ENCODE measurements at places on chromosomes 11 and 22.

GRCh38 chr11:120122924-120123683 is 14.8 kb downstream of the TRIM29 start:
- no peak for DNase-seq

DNA sequence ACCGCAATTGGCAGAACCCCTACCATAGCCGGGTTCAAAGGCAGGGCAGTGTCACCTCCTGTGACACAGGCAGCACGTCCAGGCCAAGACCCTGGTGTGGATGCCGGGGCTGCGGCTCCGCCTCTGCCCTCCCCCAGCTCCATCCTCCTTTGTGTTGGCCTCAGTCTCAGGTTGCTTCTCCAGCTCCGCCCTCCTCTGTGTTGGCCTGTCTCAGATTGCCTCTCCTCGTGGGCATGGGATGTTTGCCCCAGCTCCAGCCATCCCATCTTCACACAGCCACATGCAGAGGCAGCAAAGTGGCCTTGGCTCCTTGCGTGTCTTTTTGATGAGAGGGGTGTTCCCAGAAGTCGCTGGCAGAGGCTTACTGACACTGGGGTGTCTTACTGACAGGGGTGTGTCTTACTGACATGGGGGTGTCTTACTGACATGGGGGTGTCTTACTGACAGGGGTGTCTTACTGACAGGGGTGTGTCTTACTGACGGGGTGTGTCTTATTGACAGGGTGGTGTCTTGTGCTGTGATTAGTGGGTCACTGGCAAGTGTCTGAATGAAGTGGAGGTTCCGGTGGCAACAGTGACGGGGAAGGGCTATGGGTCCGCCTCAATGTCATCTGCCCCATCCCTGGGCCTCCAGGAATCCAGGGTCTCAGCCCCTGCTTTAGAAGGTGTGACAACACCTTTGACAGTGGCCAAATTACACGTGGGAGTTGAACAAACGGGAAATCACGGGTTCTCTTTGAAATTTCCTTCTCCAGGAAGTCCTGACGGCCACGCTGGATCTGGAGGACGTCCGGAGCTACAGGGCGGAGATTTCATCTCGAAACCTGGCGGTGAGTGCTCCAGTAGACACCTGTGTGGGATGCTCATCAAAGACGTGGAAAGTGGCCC is 24.9 kb downstream of the NADSYN1 start:
- DNase-seq = no peak

DNA sequence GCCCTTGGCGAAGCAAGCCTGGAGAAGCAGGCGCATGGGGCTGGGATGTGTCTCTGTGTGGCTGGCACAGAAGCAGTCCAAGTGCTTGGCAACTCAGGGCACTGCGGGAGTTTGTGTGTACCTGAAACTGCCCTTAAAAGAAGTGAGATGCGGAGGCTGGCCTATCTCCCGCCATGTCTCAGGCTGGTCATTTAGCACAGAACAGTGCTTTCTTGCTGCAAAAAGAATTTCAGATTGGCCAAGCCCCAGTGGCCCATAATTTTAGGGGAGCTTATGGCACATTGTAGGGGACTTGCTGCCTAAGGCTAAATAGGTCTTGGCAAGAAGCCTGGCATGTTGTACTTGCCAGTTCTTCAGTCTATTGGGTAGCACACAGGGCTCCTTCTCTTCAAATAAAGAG is 16.4 kb downstream of the EHF start:
- no peak for DNase-seq

DNA sequence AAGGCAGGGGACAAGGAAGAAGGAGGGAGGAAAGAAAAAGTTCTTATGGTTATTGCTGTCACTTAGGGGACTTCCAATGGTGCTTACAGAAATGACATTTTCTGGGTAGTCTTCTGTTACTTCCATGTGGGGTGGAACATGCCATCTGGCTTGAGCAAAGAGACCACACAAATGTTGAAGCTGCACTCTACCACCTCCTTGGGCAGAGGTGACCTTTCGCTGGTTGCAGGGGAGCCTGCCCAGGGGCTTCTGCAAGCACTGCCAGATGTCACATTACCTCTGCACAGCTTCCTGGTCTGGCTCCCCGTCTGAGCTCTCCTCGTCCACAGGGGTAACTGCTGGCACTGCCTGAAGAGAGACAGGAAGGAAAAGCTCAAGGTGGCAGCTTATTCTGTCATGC is 32.6 kb upstream of the APOA1 start:
- DNase-seq = no peak

- no peak for DNase-seq
These were observed 60.1 kb upstream of the ZC3H12C start for GRCh38 chr11:110032957-110033570.

DNA sequence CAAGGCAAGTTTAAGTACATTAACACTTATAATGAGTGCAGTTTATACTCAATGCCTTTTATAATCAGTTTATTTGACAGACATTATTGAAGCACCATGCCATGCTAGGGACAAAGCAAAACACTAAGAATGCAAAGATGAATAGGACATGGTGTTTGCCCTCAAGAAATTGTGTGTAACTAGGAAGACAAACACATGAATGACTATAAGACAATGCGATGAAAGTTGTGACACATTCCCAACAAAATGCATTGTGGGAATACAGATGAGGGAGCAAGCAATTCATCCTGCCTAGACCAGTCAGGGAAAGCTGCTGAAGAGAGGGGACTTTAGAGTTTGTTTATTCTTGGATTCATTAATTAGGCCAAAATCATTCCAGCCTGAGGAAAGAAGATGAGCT is 133.8 kb upstream of the TRPC6 start:
- DNase-seq = no peak

GRCh38 chr22:39715778-39716495 is 145.4 kb downstream of the CACNA1I start:
- no peak for DNase-seq

DNA sequence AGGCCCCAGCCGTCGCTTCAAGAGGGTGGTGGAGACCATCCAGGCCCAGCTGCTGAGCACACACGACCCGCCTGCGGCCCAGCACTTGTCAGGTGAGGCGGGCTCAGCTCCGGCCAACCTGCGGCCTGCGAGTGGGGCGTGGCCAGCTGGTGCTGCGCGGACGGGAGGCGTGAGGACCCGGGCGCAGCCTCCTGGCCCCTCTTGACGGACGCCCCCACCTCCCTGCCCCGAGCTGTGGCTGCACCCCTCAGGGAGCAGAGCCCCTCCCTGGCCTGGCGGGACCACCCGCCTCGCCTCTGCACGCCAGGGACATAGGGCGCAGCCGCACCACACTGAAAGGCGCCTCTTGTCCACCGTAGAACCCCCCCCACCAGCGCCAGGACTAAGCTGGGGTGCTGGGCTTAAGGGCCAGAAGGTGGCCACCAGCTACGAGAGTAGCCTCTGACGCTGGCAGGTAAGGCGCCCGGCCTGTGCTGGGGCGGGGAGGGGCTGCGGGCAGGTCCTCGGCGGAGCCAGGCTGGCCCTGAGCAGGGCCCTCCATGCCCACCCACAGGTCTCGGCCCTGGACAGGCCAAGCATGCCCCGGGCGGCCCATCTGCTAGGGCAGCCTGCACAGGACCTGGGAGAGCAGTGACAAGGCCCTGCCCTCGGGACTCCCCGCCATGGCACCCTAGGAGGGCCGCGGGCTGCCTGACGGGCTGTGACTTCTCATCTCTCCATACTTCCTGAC is 29.8 kb downstream of the MOB2 start:
- no peak for DNase-seq

GRCh38 chr22:49099496-49100124 is 728.1 kb downstream of the BRD1 start:
- no peak for DNase-seq

DNA sequence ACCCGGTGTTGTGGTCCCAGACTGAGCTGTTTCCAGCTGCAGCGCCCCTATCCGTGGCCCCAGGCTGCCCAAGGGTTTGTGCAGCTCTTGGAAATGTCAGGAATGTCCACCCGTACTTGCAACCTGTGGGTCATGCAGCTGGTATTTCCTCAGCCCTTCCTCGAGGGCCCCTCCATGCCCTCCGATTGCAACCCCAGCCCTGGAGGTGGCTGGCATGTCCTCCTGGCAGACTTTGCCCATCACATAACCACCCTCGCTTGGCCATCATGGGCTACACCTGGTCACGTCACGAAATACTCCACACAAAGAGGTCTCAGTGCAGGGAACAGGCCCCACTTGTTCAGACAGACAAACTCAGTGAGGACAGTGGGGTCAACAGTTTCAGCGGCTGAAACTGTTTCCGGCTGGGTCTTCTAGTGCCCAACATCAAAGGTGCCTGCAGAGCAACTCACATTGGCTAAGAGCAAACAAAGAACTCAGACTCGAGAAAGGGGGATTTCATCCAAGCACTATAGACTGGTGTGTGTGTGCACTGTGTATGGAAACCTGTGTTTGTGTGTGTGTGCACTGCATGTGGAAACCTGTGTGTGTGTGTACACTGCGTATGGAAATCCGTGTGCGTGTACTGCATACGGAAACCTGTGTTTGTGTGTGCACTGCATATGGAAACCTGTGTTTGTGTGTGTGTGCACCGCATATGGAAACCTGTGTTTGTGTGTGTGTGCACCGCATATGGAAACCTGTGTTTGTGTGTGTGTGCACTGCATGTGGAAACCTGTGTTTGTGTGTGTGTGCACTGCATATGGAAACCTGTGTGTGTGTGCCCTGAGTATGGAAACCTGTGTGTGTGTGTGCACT is 72.8 kb upstream of the CCND1 start:
- no peak for DNase-seq

- DNase-seq = no peak
These were observed 54.6 kb downstream of the SFI1 start for GRCh38 chr22:31550871-31551370.

GRCh38 chr11:46463701-46464421 is 72.3 kb upstream of the CHRM4 start:
- DNase-seq = no peak

DNA sequence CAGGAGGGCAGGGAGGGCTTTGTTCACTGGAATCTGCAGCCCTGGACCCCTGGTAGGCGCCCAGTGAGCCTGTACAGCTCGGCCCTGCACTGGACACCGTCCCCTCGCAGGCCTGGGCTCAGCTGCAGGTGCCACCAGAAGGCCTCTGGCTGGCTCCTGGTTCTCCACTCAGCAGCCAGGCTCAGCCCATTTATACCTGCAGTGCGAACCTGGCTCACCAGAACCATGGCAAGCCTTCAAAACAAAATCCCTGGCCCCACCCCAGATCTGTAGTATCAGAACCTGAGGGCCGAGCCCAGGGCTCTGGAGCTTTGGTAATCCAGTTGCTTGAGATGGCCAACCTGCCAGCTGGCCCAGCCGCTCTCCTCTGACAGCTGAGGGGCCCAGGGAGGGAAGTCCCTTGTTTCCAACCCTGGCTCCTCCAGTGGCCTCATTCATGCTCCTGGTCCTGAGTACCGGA is 870 bp upstream of the FREY1 start:
- no peak for DNase-seq

DNA sequence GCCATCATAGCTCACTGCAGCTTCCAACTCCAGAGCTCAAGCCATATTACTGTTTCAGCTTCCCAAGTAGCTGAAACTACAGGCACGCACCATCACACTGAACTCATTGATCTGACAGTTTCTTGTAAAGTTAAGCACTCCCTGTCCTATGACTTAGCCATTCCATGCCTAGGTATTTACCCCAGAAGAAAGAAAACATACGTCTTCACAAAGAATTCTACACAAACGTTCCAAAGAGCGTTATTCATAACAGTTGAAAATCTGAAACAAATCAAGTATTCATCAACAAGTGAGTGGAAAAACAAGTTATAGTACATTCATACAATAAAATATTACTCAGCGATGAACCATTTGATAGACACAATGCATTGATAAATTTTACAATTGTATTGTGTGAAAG is 7.8 kb upstream of the NLRP10 start:
- DNase-seq = no peak

- DNase-seq = no peak
These were observed 32.9 kb downstream of the FAT3 start for GRCh38 chr11:92257536-92257935.

DNA sequence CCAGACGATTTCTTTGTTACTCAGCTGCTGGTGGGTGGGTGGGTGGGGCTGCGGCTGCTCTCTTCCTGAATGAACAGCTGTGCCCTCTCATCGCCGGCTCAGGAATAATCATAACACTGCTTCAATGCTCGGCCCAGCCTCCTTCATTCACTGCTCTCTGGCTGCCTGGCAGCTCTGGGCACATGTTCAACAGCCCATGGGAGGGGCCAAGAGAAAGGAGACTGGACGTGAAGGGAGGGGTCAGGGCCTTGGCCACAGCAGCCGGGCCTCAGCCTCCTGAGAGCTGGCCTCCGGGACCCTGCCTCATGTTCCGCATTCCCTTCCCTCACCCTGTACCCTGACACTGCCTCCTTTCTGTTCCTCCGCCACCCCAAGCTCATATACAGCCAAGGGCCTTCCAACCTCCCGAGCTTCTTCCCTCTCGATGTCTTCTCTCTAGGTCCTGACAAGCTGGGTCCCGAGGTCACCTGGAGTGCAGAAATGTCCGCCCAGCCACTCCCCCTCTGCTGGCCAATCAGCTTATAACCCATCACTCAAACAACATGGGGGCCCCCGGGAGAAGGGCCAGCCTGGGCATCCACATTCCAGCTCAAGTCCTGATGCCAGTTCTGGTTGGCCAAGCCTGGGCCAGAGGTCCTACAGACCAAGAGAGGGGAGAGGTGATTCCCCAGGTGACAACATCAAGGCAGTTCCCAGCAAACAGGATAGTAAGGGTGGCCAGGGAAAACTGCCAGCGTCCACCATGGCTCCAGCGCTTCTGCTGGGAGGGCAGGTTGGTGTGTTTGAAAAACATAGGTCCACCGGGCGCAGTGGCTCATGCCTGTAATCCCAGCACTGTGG is 3.2 kb upstream of the CSDC2 start:
- DNase-seq = no peak

DNA sequence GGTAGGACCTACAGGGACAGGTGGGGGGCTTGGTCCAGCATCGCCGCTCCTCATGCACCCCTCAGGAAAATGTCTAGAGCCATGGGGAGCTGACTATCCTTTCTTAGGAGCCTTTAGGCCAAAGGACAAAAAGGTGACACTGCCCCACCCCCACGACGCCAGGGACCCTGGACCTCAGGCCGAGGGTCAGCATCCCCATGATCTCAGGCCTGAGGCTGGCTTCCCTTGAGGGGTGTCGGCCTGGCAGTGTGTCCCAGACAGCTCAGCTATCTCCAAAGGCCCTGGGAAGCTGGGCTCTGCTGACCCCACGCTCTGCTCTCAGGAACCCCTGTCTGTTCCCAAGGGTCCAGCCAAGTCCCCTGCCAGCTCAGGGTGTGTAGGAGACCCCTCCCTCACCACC is 16.3 kb downstream of the MRGPRG start:
- no peak for DNase-seq

- DNase-seq = no peak
These were observed 5.7 kb downstream of the CAT start for GRCh38 chr11:34444428-34444827.

- DNase-seq = no peak
These were observed 12.7 kb downstream of the SCUBE1 start for GRCh38 chr22:43330178-43331068.

DNA sequence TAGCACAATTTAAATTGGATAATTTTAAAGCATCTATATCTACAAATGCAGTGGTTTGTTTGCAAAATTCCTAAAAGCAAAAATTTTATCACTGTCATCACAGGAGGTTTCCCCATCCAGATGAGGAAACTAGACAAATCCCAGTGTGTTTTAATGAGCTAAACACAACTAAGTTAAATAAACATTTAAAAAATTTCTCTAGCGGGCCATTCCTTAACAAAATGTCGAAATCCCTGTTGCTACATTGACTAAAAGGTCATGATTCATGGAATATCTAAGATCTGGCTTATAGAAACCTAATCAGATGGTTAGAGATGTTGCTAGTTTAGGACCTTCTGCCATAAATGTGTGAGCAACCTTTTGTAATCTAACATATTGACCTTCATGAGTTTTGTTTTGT is 107.3 kb upstream of the BDNF start:
- DNase-seq = no peak

- DNase-seq = no peak
These were observed 908 bp downstream of the LIMK2 start for GRCh38 chr22:31212783-31213629.

All from stimulated activated CD4-positive, alpha-beta T cell treated with anti-CD3 and anti-CD28 coated beads, Interleukin-1b, Interleukin-23, amount 100 ng/mL, for 1 hour (primary cell).